ENCODE measurements at places on chromosomes 1 and 21. TPM values are rescaled to one million over a fixed set of nuclear protein-coding genes. Genes with fewer than 3 reads are reported as not detected.

GRCh38 chr21:33157303-33157702 is 72.4 kb upstream of the IFNAR2 start:
- DNase-seq: no peak
- H3K36me3 ChIP-seq: no peaks in the 10 kb centered on the region
- H3K4me3 ChIP-seq: no peak overlapping the region
- H3K27me3 ChIP-seq: peaks cover 26% of the 10 kb centered on the region
- H3K4me1 ChIP-seq: no peaks in the 10 kb centered on the region
- H3K27ac ChIP-seq: no peak overlapping the region

DNA sequence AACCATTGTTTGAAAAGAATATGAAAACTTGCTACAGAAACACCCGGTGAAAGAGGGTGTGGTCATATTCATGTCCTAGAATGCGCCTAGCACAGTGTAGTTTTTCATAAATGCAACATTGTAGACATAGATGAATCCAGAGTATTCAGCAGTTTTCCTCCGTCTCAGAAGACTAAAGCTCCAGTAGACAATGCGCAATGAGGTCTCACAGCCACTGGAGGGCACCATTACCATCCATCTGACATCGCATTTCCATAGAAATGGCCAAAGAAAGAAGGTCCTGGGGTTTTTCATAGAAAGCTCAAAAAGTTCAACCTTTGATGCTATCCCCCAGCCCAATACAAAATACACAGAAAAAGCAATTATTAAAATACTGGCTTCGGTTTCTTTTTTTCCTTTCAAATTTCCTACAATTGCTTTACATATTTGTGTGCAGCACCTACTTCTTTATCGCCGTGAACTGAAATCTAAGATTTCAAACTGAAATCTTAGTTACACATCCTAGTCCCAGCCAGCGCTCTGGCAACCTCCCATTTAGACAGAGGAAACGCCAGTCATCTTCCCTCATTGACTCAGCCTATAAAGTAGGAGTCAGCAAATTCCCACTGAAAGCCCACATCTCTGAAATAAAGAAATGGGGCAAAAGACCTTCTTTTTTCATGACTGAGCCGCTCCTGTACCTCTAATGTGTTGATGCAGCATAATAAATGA is 3.9 kb upstream of the CD58 start:
- H3K27me3 ChIP-seq: peaks cover 17% of the 10 kb centered on the region
- H3K27ac ChIP-seq: no peak overlapping the region
- DNase-seq: no peak
- H3K36me3 ChIP-seq: no peaks in the 10 kb centered on the region
- peaks cover 28% of the 10 kb centered on the region for H3K4me1 ChIP-seq

- no peak for DNase-seq
- H3K36me3 ChIP-seq: peaks cover 7% of the 10 kb centered on the region
- peaks cover 38% of the 10 kb centered on the region for H3K27me3 ChIP-seq
- H3K4me3 ChIP-seq: no peak overlapping the region
Observed at GRCh38 chr21:44686843-44687561, 5.0 kb upstream of the KRTAP12-1 start.

- peaks cover 2% of the 10 kb centered on the region for H3K4me1 ChIP-seq
- no peak overlapping the region for H3K27ac ChIP-seq
- H3K27me3 ChIP-seq: peaks cover 30% of the 10 kb centered on the region
- no peak for DNase-seq
- H3K4me3 ChIP-seq: no peak overlapping the region
Observed at GRCh38 chr1:85290826-85291225, 14.4 kb upstream of the BCL10 start.

- H3K27me3 ChIP-seq: peaks cover 18% of the 10 kb centered on the region
- H3K4me1 ChIP-seq: peaks cover 8% of the 10 kb centered on the region
- no peak overlapping the region for H3K27ac ChIP-seq
- no peak for DNase-seq
- no peaks in the 10 kb centered on the region for H3K36me3 ChIP-seq
- H3K4me3 ChIP-seq: no peak overlapping the region
Observed at GRCh38 chr1:70396607-70397006, 14.5 kb upstream of the CTH start.

- H3K36me3 ChIP-seq: peaks cover 3% of the 10 kb centered on the region
- no peak for DNase-seq
- H3K27me3 ChIP-seq: no peaks in the 10 kb centered on the region
- no peaks in the 10 kb centered on the region for H3K4me1 ChIP-seq
- no peak overlapping the region for H3K27ac ChIP-seq
Observed at GRCh38 chr1:59523745-59524450, 227.0 kb downstream of the FGGY start.

- no peaks in the 10 kb centered on the region for H3K36me3 ChIP-seq
- DNase-seq: no peak
- no peak overlapping the region for H3K4me3 ChIP-seq
- H3K4me1 ChIP-seq: no peaks in the 10 kb centered on the region
Observed at GRCh38 chr1:107363154-107363553, 222.3 kb downstream of the NTNG1 start.

DNA sequence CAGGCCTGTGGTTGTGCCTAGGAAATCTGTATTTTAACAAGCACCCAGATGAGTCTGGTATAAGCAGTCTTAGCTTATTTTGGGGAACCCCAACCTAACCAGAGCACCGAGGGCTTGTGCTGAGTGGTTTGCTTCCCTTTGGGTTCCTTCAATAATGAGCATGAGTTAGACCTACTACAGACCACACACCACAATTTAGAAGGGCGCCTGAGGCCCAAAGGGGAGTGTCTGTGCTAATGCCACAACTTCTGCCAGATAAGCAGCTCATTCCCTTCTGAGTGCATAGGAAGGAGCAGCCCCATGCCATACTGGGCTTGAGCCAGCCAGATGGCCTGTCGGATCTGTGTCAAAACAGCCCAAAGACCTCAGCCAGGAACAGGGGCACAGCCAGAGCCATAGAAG is 15.4 kb upstream of the LSS start:
- H3K27me3 ChIP-seq: no peaks in the 10 kb centered on the region
- H3K4me1 ChIP-seq: peaks cover 20% of the 10 kb centered on the region
- H3K27ac ChIP-seq: no peak overlapping the region
- H3K36me3 ChIP-seq: peaks cover 15% of the 10 kb centered on the region

DNA sequence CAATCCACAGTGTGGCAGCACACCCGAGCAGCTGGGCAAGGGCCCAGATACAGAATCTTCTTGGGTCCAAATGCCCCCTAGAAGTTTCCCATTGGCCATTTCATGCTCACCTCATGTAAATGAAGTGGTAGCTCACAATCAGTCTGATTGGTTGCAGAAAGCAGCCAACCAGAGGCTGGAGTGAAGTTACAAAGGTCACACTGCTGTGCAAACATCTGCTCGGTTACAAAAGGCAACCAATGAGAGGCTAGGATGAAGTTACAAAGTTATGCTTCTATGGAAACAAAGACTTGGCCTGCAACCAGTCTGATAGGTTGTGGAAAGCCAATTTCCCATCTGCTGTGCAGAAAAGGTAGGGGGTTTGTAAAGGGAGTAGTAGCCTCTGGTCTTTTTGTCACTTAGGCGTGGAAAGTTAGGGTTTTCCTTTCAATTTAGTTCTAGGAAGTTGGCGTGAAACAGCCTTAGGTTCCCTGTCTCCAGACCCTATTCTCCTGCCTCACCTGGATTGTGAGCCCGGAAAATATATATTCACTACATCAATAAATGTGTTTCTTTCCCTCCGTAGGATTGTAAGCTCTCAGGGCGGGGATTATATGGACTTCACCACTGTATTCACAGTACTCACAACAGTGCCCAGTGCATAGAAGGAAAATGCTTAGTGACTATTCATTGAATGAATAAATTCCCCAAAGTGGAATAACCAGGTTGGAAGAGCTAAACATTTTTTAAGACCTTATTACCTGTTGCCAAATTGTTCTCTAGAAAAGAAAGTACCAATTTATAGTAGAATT is 91.9 kb downstream of the URB2 start:
- H3K27me3 ChIP-seq: peaks cover 9% of the 10 kb centered on the region
- DNase-seq: no peak
- H3K27ac ChIP-seq: peak overlapping the region; percentile 54
- peaks cover 4% of the 10 kb centered on the region for H3K36me3 ChIP-seq
- no peak overlapping the region for H3K4me3 ChIP-seq
- H3K4me1 ChIP-seq: peaks cover 2% of the 10 kb centered on the region

DNA sequence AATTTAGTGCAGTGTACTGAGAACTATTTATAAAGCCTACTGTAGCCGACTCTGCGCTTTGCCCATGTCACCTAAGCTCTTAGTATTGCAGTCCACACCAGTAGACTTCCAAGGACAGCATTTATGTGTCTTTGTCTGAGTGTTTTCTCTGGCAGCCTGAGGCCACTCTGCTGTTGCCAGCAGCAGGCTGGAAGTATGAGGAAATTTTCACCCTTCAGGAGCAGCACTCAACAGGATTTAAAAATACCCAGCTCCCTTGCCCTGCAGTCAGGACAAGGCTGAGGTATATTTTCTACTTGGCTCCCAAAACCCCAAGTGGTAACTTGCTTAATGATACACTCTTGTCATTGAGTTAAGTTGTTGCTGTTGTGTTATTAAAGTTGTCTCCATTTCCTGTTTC is 230.1 kb downstream of the SRGAP2C start:
- H3K27me3 ChIP-seq: no peaks in the 10 kb centered on the region
- H3K4me1 ChIP-seq: peaks cover 10% of the 10 kb centered on the region
- peaks cover 4% of the 10 kb centered on the region for H3K36me3 ChIP-seq

PLA2G4A gene
- total RNA-seq: 0.35 TPM

ANKRD35 gene
- total RNA-seq: not detected

FCN3 gene
- not detected for total RNA-seq

ANGPTL3 gene
- not detected for total RNA-seq

All from T-helper 17 cell (primary cell).